CD4-positive, alpha-beta T cell treated with Interleukin-21 for 1 hour (primary cell): ENCODE measurements at places on chromosomes 11 and 22.

- no peak for DNase-seq
Observed at GRCh38 chr11:15985127-15985859, 371.1 kb downstream of the SOX6 start.

- DNase-seq = no peak
Observed at GRCh38 chr22:43560651-43561050, 148.8 kb downstream of the MPPED1 start.

DNA sequence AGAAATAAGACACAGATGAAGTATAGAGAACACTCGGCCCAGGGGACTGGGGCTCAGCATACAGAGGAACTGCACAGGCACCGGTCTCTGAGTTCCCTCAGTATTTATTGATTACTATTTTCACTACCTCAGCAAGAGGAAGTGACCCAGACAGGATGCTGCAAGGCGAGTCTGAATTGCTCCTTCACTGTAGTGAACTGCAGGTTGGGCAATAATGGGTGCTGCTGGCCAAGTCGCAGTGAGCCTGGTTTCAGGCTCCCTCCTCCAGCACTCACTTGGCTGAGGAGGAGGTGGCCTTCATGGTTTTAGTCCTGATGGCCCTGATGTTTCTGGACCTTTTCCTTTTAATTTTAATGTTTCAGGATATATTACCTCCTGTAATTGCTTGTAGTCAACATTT is 10.4 kb downstream of the OR52K2 start:
- peak; percentile 4 for DNase-seq

- no peak for DNase-seq
Observed at GRCh38 chr11:74818283-74818946, 69.8 kb downstream of the RNF169 start.

- no peak for DNase-seq
Observed at GRCh38 chr11:114027926-114028325, 31.6 kb upstream of the ZBTB16 start.
